ENCODE measurements at places on chromosomes 16 and 17.

- no peak for DNase-seq
Observed at GRCh38 chr17:38892083-38892482, 22.2 kb downstream of the LASP1 start.

GRCh38 chr17:76623271-76624146 lies 20.0 kb downstream of the ST6GALNAC1 start:
- DNase-seq: peak; percentile 82

GRCh38 chr17:20989481-20989880 lies 53.3 kb downstream of the USP22 start:
- no peak for DNase-seq

DNA sequence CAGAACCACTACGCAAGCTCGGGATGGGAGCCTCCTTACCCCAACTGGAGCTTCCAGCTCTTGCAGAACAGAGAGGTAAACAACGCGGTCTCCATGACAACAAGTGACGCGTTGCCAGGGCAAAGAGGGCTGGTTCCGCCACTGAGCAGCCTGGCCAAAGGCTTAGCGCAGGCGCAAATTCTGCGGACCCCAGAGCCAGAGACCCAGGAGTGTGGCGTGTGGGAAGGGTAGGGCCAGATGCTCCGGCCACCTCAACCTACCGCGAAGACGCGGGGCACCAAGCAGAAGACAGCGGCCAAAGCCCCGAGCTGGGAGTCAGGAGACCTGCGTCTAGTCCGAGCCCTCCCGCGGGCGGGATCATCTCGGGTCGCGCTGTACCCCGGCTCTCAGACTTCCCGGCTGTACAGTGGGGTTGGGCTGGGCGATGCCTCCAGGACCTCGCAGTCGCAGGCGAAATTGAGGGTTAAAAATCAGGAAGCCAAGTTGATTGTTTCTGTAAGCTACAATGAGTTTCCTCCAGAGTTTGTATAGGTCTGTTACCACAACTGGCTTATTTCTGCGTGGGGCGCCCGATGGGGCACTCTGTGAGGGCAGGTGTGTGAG lies at the start of gene TEKT1:
TSS of gene TEKT1 (minus strand) at position 69 of the 603 bp plus-strand sequence. CDS start 1,353 bp downstream, outside the sequence.
- DNase-seq: peak; percentile 67

DNA sequence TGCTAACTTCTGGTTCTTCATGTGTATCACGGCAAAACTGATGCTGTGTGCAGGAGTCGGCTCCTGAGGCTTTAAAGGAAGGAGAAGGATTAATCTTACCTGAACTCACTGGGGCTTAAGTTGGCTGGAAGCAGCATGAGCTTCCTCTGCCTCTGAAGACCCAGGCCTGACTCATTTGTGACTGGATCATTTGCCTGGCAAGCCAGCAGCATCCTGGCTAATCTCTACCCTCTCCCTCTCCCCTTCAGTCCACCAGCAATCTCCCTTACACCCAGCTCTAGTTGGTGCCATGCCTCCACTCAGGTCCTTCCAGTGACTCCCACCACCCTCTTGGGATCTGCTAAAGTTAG lies 150.3 kb downstream of the IRX3 start:
- DNase-seq: no peak

DNA sequence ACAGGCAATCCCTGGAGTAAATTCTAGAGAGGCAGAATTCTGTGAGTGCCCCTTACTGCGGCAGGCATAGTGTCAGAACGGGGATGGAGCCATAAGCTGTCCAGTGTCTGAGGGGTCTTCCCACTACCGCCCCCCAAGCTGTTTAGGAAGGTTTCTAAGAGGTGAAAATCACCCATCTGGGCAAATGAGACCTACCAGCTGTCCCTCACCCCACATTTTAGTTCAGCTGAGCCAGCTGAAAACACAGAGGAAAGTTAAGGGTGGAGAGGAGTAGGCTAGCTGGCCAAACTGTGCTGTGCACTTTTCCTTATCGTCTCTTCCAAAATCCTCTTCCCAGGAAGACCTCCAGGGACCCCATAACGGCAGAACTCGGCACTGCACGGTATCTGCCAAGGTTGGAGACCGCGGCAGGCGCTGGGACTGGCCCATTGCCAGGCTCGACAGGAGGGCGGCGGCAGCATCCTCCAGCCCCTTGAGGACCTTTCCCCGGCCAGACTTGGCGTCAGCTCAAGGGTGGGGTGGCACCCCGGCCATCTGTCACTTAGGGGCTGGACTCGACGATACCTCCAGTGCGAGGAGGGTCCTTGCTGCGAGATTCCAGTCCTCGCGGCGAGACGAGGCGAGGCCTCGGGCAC lies 955 bp downstream of the ACLY start:
- peak; percentile 42 for DNase-seq

DNA sequence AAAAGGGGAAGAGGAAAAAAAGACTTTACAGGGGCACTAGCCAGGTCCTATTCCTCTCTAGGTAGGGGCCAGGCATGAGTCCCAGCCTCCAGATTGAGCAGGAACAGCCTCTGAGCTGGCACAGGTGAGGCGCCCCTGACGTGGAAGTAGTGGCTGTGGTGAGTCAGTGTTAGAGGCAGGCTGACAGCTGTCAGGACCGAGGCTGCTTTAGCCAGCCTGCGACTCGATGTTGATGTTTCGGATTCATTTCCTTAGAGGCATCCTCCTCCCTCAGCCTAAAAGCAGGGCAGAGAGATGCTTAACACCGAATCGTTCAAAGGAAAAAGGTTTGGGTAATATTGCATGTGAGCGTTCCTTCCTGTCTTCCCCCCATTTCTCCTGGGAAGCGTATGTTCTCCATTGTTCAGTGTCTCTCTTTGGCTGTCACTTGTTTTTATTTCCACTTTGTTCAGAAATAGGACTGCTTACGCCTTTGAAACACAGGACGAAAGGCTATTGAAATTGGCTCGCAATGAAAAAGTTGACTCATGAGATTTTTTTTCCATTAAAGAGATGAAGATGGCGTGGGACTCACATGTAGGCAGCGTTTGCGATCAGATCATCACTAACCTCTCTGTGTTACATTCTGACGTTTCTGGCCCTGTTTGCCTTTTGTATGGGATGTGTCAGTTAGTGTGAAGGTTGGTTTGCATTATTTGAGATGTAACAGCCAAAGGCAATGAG lies 1.3 kb downstream of the KIAA0513 start:
- DNase-seq: peak; percentile 78

DNA sequence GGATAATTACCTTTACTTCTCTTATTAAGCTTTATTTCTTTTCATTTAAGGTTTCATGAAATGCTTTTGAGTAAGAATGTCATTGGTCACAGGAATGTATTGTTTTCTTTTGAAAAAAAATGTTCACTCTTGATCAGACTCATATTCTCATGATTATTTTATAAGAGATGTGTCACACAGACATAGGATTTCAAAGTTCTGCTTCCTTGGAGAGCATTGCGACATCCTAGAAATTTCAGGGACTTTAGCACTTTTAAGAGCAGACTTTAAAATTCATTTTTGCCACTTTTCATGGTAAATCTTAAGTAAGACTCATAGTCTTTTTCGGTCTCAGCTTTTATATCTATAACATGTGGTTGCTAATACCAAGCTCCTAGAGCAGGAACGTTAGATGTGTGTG lies 314.7 kb downstream of the CDH8 start:
- DNase-seq: no peak

DNA sequence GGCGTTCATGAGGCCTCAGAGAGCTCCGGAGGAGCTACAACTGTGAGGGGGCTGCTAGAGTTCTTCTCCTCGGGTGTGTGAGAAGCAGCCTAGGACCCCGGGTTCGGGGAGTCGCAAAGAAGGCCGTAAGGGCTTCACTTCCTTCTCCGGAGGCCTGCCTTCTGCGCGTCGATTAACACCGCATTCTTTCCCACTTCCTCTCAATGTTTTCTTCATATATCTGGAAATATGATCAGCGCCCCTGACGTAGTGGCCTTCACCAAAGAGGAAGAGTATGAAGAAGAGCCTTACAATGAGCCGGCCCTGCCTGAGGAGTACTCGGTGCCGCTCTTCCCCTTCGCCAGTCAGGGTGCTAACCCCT lies 449 bp downstream of the SMCR8 start:
- DNase-seq: no peak

GRCh38 chr16:85258166-85258565 lies 145.9 kb upstream of the CIBAR2 start:
- DNase-seq: no peak

DNA sequence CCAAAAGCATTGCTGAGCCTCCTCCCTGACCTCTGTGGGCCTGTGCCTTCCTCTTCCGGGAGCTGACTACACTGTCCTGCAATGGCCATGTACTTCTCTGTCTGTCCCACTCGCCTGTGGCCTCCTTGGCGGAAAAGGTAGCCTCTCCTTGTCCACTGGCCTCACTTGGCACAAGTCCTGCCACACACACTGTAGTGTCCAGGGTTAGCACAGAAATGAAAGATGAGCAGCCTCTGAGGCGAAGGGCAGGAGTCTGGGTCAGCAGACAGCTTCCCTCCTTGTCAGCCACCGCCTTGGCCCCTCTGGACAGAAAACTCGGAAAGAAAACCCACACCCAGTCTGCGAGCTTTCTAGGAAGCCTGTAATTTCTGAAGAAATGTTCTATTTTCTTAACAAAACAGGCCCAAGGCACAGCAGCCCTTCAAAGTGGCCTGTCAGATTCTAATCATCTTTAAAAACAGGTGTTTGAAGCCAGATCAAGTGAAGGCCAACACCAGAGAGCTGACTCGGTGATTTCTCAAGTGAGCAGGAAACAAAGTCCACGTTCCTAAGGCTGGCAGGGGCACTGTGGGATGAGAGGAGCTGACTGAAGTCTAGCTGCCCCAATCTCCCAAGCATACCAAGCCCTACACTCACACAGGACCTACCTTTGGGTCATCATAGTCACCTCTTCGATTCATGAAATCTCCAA lies 67.2 kb downstream of the GTF3C1 start:
- no peak for DNase-seq

- DNase-seq: no peak
Observed at GRCh38 chr16:87180069-87180468, 137.1 kb downstream of the C16orf95 start.

DNA sequence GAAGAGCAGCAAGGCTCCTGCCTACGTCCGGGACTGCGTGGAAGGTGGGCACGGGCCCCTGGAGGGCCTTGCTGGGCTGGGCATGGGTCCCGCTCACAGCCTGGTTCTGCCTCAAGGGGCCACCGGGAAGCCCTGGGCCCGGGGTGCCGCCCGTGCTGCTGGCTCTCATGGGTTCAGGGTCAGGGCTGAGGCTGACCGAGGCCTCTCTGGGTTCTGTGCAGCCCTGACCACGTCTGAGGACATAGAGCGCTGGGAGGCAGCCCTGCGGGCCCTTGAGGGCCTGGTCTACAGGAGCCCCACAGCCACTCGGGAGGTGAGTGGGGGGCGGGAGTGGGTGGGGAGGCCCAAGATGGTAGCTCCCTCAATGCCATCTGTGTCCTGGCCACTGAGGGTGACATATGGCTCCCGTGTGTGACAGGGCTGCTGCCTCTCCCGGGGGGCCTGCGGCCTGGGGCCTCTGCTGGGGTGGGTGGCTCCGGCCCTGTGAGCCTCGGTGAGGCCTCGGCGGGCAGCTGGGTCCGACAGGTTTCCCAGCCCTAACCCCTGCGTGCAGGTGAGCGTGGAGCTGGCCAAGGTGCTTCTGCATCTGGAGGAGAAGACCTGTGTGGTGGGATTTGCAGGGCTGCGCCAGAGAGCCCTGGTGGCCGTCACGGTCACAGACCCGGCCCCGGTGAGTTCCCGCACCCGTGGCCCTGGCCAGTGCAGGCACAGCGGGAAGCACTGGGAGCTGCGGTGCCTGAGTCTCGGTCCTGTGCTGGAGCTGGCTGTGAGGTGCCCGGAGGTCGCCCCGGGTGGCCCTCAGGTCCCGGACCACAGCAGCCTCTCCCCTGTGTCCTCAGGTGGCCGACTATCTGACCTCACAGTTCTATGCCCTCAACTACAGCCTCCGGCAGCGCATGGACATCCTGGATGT lies 9.2 kb downstream of the TELO2 start:
- no peak for DNase-seq

DNA sequence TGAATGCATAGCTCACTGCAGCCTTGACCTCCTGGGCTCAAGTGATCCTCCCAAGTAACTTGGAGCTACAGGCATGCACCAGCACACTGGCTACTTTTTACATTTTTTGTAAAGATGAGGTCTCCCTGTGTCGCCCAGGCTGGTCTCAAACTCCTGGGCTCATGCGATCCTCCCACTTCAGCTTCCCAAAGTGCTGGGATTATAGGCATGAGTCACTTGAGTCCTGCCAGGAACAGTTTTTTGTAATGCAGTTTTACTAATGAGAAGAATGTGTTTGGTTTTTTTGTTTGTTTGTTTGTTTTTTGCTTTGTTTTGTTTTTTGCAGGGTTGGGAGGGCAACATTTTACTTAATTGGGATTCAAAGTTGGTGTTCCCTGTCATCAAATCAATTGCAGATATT lies 22.2 kb downstream of the SOST start:
- DNase-seq: no peak

DNA sequence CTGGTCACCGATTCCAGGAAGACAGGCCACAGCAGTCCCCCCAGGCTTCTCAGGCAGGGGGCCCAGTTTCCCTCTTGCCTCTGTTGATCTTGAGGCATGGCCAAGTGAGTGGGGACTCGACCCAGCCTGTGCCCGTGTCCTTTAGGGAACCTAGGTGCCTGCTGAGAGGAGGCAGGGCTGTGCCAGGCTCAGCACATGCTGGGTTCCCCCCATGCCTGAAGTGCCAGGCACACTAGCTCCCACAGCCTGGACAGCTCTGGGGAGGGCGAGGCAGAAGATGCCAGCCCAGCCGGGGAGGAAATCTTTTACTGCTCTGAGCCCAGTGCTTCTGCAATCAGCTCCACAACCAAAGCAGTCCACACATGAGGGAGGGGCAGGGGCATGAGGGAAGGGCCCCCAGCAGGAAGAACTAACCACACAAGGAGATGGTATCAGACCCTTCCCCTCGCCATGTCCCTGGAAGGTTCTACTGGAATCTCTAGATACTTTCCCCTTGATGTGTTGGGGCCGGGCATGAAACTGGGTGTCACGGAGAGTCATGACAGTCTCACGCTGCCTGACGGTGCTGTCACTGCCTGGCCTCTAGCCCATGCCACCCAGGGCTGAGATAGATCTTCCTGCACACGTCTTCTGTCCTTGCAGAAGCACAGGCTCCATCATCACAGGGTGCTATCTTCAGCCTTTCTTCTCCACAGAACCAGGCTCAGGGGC lies 25.5 kb downstream of the MYO18A start:
- peak; percentile 27 for DNase-seq

DNA sequence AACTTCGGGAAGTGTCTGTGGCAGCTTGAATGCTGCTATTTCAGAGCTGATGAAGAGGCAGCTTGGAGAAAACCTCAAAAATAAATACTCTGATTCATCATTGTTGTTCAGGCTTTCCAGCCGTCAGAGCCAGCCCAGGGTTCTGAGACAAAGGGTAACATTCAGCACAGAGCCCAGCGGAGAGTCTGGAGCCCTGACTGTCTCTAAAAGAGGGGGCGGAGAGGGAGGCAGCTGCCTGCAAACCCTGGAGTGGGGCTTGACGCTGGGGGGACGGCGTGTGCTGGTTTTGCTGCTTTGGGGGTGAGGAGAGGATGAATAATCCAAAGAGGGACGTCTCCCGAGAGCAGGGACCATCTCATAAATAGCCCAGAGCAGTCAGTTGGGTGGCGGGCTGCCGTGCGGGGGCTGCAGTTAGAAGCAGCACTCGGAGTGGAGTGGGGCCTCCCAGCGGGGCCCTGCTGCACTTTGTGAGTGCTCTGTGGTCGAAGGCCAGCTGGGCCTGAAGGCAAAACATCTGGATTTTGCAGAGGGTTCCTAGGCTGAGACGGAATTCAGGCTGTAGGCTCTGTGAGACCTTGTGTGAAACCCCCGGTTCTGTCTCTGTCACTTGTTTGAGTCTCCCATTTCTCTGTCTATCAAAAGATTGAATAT lies 237.8 kb downstream of the PRKCA start:
- DNase-seq: no peak

GRCh38 chr16:82845116-82845515 lies 218.3 kb downstream of the CDH13 start:
- DNase-seq: no peak

GRCh38 chr17:1939981-1940809 lies 84.9 kb downstream of the RTN4RL1 start:
- no peak for DNase-seq

- no peak for DNase-seq
Observed at GRCh38 chr16:87431926-87432325, 39.8 kb downstream of the MAP1LC3B start.

Data from activated naive CD4-positive, alpha-beta T cell treated with Interleukin-2 at 50 U/mL for 16 hours (primary cell).